ENCODE measurements at places on chromosomes 1 and 21.

DNA sequence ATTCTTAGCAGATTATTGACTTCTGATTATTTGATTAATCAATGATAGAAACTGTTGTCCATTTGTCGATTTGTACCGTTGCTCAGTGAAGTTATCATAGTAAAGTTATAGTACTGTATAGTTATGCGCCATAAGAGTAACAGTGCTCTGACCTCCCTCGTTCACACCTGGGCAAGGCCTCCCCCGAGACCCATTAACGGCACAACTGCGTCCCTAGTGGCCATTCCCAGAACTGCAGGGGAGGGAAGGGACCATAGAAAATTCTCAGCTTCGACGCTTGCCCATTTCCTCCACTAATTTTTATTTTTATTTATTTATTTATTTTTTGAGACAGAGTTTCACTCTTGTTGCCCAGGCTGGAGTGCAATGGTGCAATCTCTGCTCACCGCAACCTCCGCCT lies 334.4 kb downstream of the DSCAM start:
- DNase-seq = no peak

DNA sequence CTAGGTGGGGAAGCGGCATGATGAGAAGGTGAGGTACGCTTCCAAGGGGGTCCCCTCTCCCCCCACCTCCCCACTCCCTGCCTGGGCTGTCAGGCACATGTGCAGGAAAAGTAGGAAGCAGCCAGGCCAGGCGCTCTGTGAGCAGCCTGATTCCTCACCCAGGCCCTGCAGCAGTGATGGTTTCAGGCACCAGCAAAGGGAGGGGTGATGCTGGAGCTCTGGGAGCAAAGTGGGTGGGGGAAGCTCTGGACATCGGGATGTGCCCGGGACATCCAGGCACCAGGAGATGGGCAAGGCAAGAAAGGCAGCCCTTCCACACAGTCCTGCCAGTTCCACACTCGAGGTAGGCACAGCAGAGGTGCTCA lies 106.1 kb downstream of the CRYAA start:
- DNase-seq = no peak

GRCh38 chr1:151175041-151175741 lies 590 bp downstream of the TMOD4 start:
- DNase-seq = peak; percentile 73

- DNase-seq = no peak
Measured at GRCh38 chr1:222784916-222785315, 29.9 kb upstream of the DISP1 start.

DNA sequence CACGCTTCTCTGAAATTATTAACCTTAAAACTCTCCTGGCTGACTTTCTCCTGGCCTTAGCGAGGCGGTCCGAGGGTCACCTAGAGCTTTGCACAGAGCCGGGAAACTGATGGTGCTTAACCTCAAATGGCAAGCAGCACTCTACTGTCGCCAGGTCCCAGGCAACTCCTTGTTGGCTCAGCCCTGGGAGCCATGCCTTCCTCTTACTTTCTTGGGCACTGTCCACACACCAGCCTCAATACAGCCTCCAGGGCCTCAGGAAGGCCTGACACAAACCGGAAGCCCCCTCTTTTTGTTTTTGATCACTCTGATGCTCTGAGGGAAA lies 3.8 kb downstream of the TRABD2B start:
- DNase-seq = no peak

GRCh38 chr1:52917156-52917555 lies 4.4 kb downstream of the ECHDC2 start:
- DNase-seq = no peak

DNA sequence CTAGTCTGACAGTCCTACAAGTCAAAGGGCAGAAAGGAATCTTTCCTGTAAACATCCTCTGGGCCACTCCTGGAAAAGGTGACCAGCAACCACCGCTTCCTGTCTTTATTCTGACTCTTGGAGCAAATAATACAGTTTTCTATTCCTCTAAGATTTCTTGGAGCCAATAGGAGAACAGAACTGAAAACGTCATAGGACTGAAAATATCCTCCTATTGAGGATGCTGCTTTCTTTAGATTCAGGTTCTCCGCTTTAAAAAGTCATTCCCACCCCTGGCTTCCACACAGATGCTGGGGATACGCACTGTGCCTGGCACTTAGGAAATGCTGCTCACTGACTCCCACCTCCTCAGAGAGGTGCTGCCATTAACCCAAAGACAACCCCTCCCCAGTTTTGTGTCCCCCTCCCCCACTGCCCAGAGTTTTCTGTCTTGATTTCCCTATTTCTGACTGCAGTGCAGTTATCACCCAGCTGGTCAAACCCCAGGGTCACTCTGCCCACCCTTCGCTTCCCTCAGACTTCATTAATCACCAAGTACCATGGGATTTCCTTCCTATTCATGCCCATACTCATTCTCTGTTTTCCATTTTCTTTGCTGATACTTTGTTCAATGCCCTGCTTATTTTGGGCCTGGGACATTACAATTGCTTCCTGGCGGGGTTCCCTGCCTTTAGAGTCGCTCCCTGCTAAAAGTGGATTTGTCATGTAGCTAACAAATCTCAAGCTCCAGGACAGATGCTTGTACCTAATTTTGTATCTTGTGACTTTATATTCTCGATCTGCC lies 82.1 kb upstream of the ARHGAP29 start:
- DNase-seq = no peak

DNA sequence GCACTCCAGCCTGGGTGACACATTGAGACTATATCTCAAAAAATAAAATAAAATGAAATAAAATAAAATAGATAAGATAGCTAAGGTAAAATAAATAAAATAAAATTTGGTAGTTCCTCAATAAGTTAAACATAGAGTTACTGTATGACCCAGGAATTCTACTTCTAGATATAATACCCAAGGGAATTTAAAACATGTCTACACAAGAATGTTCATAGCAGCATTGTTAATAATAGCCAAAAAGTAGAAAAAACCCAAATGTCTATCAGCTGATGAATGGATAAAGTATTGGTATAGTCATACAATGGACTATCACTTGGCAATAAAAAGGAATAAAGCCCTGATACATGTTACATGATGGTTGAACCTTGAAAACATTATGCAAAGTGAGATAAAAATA lies 47.8 kb downstream of the CEP350 start:
- no peak for DNase-seq

DNA sequence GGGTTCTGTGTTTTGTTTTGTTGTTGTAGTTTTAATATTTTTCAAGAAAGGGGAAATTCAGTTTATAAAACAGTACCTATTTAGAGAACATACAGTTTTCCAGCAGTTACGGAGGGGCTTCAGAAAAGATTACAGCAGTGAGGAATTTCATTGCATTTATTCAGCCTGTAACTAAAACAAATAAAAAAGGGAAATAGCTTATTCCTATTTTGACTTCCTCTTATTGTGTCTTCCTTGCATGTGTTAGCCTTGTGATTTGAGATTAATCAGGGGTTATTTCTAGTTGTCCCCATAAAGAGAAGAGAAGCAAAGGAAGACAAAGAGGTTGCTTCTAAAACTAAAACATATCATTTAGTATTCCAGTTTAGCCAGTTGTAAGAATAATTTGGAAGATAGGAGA lies 35.0 kb downstream of the CTTNBP2NL start:
- no peak for DNase-seq

DNA sequence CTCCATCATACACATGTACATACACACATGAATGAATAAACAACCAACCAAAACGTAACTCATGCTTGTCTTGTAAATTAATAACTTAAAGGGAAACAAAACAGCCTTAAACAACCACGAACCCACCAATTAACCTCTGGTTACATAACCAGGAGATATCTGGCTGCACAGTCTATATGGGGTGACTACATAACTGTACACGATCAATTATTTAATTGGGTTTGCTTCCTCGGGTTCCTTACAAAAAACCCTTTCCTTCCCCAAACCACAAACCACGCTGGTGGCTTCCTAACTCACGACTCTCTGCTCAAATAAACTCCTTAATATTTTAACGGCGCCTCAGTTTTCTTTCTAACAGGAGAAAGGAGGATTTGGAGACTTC lies 744 bp downstream of the ZNF670 start:
- DNase-seq = no peak

DNA sequence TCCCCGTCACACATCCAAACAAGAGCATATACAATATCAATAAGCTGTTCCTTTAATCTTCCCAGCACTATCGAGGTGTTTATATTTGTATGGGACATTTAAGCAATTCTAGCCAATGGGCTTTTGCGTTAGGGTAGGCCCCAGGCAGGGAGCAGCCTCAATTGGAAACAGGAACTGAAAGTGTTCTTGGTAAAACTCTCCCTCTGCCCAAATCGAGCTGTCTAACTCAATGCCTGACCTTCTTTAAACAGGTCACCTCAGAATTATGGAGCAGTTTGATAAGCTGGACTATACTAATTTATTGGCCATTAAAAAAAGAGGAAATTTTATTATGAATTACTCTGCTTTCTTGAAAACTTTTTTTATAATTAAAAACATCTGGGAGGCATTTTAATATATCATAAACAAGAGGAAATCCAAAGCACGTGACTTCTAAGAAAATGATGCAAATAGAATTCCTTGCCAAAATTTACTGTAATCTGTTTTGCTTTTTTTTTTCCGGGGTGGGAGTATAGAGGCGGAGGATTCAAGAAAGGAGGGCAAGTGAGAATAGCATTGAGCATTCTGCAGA lies 498.1 kb downstream of the LMO4 start:
- DNase-seq = peak; percentile 55

- no peak for DNase-seq
Measured at GRCh38 chr1:151289080-151289935, 7.2 kb downstream of the ZNF687 start.

DNA sequence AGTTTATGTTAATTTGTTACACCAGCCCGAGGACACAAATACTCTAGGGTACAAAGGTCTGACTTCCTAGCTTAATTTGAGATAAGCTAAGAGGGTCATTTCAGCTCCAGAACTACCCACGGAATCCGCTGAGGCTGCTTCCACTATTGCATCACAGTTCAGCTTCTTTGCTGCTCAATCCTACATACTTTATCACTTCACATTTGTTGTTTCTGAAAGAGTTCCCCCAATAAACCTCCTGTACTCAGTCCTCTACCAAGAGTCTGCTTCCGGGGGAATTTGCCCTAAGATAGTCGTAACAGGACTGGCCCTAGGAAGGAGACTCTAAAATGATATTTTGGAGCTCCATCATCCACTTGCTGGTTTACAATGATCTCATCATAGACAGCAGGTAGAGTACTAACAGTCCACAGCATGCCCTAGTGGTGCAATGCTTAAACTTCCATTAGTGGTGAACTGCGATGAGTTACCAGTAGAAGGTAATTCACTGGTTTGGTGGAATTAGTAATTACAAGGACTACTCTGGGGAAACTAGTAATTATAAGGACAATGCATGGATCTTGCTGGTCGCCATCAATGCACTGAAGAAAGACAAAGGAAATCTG lies 229.3 kb downstream of the USH2A start:
- DNase-seq = no peak

- no peak for DNase-seq
Measured at GRCh38 chr1:173168941-173169340, 38.2 kb downstream of the TNFSF4 start.

DNA sequence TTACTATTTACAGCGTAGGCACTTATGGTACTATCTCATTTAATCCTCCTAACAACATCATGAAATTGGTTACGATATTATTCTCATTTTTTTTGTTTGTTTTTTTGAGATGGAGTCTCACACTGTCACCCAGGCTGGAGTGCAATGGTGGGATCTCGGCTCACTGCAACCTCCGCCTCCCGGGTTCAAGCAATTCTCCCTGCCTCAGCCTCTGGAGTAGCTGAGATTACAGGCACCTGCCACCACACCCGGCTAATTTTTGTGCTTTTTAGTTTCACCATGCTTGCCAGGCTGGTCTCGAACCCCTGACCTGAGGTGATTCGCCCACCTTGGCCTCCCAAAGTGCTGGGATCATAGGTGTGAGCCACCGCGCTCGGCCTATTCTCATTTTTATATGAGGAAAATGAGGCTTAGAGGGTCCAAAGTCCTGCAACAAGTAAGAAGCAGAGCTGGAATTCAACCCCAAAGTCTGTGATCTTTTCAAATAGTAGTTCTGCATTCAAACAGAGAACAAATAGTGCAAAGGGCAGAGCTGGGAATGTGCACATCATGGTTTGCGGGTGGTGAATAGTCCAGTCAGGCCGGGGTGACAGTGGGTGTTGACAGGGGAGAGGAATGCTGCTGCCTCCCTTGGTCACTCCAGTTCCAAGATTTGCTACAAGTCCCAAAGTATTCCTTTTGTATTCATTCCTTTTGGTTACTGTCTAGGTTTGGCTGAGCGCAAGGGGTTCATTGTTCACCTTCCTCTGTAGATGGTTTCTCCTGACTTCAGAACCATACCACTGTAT lies 4.6 kb downstream of the PRUNE1 start:
- no peak for DNase-seq

GRCh38 chr1:227915564-227916553 lies 31.9 kb downstream of the WNT9A start:
- no peak for DNase-seq

GRCh38 chr21:41656946-41657525 lies 109.8 kb downstream of the RIPK4 start:
- DNase-seq = no peak

DNA sequence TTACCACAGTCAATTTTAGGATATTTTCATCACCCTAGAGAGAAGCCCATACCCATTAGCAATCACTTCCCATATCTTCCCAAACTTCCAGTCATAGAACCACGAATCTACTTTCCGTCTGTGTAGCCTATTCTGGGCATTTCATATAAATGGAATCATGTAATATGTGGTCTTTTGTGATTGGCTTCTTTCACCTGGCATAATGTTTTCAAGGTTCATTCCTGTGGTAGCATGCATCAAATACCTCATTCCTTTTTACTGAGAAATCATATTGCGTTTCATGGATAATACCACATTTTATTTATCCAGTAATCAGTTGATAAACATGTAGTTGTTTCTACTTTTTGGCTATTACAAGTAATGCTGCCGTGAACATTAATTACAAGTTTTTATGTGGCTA lies 21.5 kb downstream of the DESI2 start:
- DNase-seq = no peak

DNA sequence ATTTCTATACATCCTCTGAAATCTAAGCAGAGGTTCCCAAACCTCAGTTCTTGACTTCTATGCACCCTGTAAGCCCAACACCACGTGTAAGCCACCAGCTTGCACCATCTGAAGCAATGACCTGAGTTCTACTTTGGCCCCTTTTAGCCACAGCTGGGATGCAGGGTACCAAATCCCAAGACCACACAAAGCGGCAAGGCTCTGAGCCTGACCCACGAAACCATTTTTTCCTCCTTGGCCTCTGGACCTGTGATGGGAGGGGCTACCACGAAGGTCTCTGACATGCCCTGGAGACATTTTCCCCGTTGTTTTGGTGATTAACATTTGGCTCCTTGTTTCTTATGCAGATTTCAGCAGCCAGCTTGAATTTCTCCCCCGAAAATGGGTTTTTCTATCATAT lies 38.8 kb downstream of the STXBP3 start:
- DNase-seq = no peak

- DNase-seq = no peak
Measured at GRCh38 chr1:189356206-189356605, 1121.5 kb downstream of the BRINP3 start.

All from left hindlimb (tissue), 1 donor.